ENCODE measurements at places on chromosomes 13 and 19. TPM values are rescaled to one million over a fixed set of nuclear protein-coding genes. Genes with fewer than 3 reads are reported as not detected.

NLRP4 gene
- not detected for total RNA-seq

SLC25A41 gene
- total RNA-seq = 0.98 TPM

MEIS3 gene
- 63.4 TPM for total RNA-seq

F10 gene
- 0.74 TPM for total RNA-seq

S1PR5 gene
- under 0.01 TPM for total RNA-seq

CGB5 gene
- not detected for total RNA-seq

PRRG2 gene
- total RNA-seq = 0.25 TPM

ZNF793 gene
- 34.9 TPM for total RNA-seq

UTP14C gene
- 21.6 TPM for total RNA-seq

TNFSF9 gene
- total RNA-seq = 1.5 TPM

KLF1 gene
- 0.25 TPM for total RNA-seq

TMEM59L gene
- 42.0 TPM for total RNA-seq

ZNF536 gene
- 18.2 TPM for total RNA-seq

ZFP82 gene
- total RNA-seq = 35.4 TPM
